ENCODE measurements at places on chromosomes 2 and 18.

GRCh38 chr18:42706029-42706608 is 409.4 kb downstream of the RIT2 start:
- no peak for DNase-seq

- no peak for DNase-seq
Measured at GRCh38 chr2:237180987-237181386, 95.3 kb downstream of the COPS8 start.

DNA sequence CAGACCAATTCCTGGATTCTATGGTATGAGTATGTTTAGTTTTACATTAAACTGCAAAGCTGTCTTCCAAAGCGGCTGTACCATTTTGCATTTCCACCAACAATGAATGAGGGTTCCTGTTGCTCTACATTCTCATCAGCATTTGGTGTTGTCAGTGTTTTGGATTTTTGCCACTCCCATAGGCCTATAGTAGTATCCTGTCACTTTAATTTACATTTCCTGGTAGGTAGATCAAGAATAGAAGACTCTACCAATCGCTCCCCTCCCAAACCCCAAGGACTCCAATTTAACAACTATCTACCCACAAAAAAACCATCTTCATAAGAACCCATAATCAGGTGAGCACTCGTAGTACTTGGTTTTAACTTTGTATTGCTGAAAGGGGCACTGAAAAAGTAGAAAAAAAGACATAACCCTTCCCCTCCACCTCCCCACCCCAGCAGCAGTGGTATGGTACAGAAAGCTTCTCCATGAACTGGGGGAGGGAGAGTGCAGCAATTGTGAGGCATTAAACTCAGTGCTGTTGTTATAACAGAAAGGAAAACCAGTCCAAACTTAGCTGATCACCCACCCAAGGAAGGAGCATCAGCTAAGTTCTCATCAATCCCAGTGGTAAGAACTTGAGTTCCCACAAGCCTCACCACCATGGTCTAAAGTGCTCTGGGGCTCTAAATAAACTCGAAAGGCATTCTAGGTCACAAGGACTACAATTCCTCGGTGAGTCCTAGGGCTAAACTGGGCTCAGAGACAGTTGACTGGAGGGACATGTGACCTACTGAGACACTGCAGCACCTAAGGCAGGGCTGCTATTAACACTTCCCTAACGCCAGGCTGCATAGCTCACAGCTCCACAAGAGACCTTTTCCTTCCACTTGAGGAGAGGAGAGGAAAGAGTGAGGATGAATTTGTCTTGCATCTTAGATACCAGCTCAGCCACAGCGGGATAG is 35.5 kb upstream of the CYTIP start:
- DNase-seq: no peak

DNA sequence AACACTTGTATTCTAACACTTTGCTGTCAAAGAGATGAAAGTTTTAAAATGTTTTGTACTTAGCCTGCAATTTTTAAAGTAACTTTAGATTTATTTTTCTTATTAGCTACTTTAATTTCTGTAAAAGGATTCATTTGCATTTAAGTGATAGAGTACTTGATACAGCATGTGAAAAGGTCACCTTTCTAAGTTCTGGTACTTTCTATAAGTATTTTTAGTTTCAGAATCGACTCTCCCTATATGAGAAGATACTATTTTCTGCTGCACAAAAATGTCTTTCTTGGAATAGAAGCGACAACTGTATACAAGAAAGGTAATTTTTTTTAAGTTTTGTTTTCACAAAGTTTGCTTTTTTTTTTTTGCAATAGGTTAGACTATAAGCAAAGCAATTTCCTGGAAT is 72.9 kb downstream of the METTL8 start:
- DNase-seq: no peak

DNA sequence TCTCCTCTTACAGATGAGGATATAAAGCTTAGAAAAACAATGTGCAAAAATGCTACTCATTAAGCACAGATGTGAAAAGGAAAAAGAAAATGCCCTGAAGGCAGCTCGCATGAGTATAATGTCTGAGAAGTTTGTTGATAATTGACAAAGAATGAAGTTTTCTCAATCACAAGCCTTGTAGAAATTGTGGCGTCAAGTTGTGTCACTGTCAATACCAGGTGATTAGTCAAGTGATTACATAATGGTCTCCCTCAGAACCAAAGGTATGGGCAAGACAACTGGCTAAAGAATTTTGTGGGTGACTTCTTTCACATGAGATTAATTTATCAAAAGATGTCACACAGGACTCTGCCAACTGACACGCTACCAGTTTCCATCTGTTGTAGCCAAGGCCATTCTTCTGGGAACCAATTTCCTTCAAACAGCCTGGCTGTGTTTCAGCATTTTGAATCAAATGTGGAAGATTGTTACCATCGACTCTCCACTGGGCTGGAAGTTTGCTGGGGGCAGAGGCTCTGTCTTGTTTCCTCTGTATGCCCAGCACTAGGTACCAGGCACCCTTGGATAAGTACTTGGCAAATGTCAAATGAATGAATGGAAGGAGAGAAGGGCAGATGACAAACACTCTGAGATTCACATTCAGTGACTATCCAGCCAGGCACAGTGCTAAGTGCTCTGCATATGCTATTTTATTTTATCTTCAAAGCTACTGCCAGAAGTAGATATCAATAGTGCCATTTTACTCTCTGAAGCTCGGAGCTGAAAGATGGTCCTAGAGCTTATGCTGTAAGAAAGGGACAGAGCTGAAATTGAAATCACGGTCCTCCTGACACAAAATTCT is 5.9 kb upstream of the FN1 start:
- no peak for DNase-seq

DNA sequence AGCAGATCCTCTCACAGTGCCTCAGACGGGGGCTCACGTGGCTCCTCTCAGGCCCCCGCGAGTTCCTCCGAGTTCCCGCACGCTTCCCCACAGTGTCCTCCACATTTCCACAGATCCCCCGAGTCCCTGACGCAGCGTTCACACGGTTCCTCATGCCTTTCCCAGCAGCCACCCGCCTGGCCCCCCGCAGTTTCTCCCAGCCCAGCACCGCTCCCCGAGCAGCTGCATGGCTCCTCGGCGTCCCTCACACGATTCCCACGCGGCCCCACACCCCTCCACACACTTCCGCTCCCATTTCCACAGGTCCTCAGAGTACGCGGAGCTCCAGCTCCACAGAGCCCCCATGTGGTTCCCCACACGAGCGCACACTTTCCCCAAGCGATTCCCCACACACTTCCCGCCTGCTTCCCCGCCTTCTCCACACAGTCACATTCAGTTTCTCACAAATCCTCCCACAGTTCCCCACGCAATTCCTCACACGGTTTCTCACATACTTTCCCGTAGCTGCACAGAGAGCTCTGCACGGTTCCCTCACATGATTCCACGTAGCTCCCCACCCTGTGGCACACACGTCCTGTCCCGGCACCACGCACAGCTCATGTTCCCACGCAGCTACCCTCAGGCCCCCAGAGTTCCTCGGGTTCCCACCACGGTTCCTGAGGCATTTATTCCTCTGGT is 39.9 kb downstream of the KIF1A start:
- DNase-seq: no peak

DNA sequence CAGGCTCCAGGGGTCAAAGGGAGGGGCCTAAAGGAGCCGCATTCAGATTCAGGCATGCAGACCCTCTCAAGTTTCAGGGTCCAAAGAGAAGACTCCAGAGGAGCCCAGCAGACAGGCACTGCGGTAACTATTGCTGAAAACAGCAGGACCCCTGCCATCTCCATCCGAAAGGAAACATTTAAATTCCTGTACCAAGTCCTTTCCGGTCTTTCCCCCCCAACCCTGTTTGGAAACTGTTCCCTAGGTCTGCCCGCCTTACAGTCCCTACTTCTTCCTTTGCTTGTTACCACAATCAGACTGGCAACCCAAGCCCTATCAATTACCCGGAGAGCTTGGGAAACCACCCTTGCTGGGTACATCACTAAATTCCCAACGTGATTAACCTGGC is 82.0 kb downstream of the DNMT3A start:
- no peak for DNase-seq

GRCh38 chr2:20091305-20091991 is 40.0 kb upstream of the LAPTM4A start:
- peak; percentile 90 for DNase-seq

DNA sequence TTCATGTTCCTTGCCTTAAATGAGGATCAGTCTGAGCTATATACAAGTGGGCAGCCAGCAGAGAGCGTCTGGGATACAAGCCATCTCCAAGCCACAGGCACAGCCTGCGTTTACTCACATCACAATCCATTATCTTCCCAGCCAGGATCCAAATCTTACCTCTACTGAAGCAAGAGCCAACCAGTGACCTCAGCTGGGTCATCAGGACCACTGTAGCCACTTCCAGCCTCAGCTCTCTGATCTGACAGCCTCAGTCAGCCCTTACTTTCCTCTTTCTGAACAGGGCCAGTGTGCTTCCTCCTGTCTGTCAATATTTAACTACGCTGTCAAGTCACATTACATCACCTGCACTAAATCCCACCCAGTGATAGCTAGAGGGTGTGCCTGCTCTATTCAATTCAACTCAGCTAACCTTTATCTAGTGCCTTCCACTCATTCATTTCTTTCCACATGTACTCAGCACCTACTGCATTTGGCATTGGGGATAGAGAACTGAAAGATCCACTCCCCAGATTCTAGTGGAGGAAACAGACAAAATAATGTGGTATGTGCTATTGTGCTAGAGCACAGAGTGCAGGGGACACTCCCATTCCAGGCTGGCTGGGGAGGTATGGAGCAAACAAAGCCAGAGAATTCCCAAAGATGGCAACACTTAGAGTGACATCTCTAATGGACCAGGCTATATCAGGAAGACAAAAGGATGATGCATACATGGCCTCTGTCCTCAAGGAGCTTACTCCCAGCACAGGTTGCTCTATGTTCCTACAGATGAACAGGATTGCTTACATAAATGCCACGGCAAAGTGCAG is 146.5 kb downstream of the NCKAP5 start:
- DNase-seq: peak; percentile 56

DNA sequence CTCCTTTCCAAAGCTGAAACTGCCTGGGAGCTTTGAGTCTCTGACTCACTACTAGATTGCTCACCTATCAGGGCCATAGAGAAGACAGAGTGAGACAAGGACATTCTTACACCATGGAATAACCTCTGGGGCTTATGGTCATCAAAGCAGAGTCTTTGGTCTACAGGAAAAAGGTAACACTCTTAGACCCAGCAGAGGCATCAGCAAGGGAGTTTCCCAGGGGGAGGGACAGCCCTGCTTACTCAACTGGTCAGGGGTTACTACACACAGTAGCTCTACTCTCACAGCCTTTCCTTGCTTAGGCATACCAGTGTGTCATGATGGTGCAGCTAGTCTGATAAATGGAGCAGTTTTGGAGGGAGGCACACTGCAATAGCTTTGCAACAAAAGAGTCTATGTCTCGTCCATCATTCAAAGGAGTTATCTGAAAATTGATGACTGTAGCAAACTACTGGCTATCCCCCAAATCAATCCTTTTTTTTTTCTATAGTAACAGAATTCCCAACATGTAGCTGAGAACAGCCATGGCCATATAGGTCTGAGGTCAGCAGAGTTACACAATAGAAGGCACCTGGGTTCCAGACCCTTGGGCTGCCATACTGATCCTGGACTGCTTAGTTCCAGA is 22.4 kb upstream of the CD28 start:
- DNase-seq: peak; percentile 10

DNA sequence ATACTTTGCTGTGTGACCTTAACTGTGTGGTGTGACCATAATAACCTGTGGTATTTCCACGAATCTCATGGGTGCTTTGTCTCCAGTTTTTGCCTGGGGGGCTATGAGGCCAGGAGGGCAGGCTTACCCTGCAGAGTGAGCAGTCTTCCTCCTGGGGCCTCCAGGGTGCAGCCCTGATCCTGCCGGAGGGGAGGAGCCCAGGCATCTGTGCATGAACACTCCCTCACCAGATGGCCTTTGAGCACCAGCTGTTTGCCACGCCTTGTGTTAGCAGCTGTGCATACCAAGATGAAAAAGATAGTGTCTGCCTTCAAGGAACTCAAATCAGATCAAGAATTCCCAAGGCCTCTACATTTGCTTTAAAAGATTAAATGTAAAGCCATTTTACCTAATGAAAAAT is 75.0 kb upstream of the RBM44 start:
- no peak for DNase-seq

- DNase-seq: no peak
Measured at GRCh38 chr2:205775097-205775877, 93.0 kb downstream of the NRP2 start.

DNA sequence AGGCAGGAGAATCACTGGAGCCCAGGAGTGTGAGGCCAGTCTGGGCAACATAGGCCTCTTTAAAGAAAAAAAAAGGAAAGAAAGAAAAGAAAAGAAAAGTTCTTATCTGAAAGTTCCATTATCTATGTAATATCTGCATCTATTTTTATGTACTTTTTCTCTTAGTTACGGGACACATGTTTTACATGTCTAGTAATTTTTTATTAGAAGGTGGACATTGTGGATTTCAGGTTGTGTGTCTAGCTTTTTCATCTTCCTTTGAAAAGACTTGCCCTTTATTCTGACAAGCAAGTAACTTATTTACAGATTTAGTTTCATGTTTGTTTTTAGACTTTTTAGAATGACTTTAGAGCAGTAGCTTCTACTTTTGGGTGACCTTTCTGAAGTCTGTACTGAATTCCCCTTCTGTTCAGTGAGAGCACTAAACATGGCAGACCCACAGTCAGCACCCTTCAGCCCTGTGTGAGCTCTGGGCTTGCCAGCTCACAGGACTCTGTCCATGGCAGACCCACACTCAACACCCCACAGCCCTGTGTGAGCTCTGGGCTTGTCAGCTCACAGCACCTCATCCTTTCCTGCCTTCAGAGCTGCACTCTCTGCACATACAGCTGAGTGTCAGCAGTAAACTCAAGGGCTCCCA is 17.5 kb downstream of the TRAPPC12 start:
- DNase-seq: no peak

DNA sequence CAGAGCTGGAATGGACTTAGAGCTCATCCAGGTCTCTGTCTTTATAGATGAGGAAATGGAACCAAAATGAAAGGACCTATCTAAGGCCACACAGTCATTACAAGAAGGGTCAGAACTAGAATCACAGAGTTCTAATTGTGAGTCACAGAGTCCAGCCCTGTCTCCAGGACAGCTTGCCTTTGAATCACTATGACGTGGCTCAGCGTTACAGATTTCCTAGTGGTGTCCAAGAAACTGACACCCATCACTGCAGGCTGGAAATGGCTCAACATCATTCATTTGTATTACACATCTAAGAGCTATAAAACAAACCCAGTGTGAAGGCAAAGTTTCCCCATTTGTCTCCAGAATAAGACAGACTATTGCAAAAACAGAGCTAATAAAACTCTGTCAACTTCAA is 164.3 kb upstream of the SIX2 start:
- peak; percentile 89 for DNase-seq

GRCh38 chr2:140891614-140892212 is 1239.1 kb downstream of the LRP1B start:
- peak; percentile 10 for DNase-seq

Measured in ACHN (cell line).